ENCODE measurements at places on chromosomes 5 and 9.

DNA sequence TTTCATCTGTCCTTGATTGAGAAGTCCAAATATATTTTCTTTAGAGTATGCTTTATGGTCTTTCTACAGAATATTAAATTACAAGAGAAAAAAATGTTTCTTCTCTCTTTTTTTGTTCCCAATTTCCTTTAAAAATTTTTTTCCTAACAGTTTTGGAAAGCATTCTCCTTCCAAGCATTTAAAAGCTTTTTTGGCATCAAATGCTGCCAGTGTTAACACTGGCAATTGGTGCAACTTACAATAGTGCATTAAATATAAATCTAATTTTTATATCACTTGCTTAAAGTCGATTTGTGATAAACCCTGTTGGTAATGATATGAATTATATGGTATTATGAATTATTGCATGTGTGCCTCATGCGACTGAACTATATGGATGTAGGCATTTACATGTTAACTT lies 165.9 kb upstream of the ELL2 start:
- no peak for DNase-seq

- DNase-seq = no peak
Measured at GRCh38 chr5:96577909-96578308, 84.3 kb upstream of the CAST start.

DNA sequence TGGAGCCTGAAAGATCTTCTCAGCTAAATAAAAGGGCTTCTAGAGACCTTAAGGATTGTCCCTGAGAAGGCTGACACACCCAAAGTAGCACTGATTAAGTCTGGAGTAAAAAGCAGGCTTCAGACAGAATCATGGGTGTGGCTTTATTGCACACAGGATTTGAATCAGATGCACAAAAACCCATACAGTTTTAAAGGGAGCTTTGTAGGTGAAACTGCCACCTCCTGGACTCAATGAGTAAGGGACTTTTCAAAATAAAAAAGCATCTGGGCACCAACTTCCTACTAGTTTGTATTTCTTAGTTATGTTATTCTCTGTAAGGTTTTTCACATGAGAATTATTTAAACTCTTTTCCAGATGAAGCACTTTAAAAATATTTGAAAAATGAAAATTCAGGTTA lies 129.4 kb downstream of the EDIL3 start:
- no peak for DNase-seq

GRCh38 chr9:34518896-34519295 lies 3.9 kb downstream of the ENHO start:
- DNase-seq = no peak

- DNase-seq = no peak
Measured at GRCh38 chr5:82560561-82560960, 282.4 kb upstream of the RPS23 start.

DNA sequence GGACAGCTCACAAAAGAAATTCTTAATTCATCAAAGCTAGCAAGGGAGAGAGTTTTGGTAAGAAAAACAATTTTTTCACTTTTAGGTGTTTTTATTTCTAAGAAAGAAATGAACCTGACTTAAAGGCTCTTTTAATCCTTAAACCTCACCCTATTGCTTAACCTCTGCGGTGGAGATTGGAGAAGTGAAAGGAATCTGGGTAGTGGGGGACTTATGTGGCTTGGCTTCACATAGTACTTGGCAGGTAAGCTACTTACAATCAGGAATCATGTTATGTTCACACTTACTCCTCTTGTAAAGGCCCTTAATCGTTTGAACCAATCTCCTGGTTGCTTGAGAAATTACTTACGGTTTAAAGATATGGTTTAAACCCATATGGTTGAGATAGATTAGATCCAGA lies 104.8 kb downstream of the ISOC1 start:
- DNase-seq = no peak

GRCh38 chr5:150142185-150142958 lies 13.3 kb downstream of the PDGFRB start:
- DNase-seq = no peak

- no peak for DNase-seq
Measured at GRCh38 chr5:179840766-179841165, 17.9 kb downstream of the MRNIP start.

GRCh38 chr9:131393622-131394463 lies at the start of gene PRRC2B:
PRRC2B (plus strand) TSS chr9:131394086; CDS start chr9:131430145, 36,059 bp downstream.
- DNase-seq = peak; percentile 88

GRCh38 chr5:61783481-61783880 lies 451.4 kb downstream of the ZSWIM6 start:
- no peak for DNase-seq

DNA sequence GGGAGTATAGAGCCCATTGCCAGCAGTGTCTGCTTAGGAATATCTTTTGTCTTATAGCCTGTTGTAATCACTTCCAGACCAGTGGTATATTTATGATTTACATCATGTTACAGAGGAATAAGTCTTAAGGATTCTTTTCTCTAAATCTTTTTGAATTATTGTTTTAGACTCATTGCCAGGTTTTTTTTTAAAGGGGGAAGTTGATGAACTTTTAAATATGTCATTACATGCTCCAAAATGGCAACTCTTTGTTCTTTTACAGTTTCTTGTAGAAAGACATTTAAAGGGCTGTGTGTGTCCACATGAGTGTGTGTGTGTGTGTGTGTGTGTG lies 59.4 kb upstream of the NFIB start:
- no peak for DNase-seq

- DNase-seq = no peak
Measured at GRCh38 chr5:63962279-63962678, at the start of gene HTR1A. HTR1A (minus strand) TSS chr5:63962445; CDS start chr5:63961719, 726 bp downstream.

DNA sequence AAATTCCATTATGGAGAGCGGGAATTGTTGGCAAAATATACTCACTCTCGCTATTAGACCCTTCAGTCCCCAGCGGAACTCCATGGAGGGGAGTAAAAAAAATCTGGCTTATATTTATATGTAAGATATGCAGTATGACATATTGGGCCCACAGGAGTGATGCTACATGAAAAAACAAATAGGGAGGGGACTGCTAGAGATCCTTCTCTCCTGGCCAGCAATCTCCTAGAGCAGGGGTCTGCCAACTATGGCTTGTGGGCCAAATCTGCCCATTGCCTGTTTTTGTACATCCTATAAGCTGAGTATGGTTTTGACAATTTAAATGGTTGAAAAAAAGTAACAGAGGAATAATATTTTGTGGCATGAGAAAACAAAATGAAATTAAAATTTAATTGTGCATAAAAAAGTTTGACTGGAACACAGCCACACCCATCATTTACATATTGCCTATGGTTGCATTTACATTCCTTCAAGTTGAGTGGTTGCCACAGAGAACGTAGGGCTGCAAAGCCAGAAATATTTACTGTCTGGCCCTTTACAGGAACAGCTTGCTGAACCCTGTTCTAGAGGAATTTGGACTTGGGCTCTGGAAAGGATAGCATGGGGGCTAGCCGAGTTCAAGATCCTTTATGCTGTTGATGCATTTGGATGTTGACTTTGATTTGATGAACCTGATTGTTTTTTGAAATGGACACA lies 197.3 kb upstream of the CLINT1 start:
- no peak for DNase-seq

DNA sequence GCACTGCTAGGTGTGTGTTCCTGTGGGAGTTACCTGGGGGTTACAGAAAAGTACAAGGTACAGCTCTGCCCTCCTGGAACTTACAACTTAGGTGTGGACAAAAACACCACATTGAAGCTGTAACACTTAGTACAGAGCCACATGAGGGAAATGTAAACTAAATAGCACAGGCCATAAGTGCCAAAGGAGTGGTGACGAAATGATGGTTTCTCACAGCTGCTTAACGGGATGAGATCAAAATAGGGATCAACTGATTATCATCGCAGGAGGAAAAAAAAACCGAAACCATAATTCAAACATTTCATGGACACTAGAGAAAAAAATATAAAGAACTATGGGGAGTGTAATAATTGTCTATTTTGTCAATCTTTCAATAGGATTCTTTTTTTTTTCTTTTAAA lies 5.9 kb downstream of the LIX1 start:
- no peak for DNase-seq

- DNase-seq = no peak
Measured at GRCh38 chr9:133643978-133644760, 8.0 kb downstream of the DBH start.

DNA sequence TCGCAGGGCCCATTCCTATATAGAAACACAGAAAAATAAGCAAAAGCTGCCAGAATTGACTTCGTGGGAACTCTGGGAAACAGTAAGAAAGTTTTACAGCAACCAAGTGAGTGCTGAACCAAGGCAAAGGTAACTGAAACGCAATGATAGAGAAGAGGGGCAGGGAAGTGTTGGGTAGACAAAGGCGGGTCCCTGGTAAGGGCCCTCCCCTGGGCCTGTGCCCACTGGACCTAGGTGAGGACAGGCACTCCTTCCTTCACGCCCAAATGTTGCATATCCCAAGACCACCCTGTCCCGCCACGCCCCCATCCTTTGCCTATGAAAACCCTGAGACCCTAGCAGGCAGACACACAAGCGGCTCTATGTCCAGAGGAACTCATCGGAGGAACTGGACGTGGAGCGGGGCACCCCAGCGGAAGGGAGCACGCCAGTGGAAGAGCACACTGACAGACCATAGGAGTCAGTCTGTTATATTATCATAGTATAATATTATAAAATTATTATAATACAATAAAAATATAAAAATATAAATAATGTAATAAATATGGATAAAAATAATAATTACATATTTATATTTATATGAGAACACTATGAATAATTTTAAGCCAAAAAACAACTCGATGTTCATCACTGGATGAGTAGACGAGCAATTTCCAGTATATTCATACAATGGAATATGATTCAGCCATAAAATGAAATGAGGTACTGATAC lies 27.9 kb downstream of the CDKN2A start:
- no peak for DNase-seq

DNA sequence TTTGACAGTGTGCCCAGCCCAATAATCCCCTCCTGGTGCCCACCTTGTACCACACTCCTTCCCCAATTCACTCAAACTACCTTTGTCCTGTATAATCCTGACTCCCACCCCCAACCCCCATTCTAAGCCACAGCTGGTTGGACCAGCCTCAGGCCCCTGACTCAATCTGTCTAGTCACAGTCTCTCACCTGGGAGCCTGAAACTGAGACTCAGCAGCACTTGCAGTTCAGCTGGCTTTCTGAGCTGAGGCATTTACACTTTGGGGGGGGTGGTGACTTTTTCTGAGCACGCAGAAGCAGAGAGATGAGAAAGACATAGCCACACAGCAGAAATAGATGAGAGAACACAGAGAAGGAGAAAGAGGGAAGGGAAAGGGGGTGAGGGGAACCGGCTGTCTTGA lies 247.3 kb downstream of the MAN2A1 start:
- DNase-seq = peak; percentile 45

- no peak for DNase-seq
Measured at GRCh38 chr5:140186267-140186671, 11.3 kb downstream of the CYSTM1 start.

- DNase-seq = no peak
Measured at GRCh38 chr5:106757672-106758071, 913.1 kb downstream of the EFNA5 start.

DNA sequence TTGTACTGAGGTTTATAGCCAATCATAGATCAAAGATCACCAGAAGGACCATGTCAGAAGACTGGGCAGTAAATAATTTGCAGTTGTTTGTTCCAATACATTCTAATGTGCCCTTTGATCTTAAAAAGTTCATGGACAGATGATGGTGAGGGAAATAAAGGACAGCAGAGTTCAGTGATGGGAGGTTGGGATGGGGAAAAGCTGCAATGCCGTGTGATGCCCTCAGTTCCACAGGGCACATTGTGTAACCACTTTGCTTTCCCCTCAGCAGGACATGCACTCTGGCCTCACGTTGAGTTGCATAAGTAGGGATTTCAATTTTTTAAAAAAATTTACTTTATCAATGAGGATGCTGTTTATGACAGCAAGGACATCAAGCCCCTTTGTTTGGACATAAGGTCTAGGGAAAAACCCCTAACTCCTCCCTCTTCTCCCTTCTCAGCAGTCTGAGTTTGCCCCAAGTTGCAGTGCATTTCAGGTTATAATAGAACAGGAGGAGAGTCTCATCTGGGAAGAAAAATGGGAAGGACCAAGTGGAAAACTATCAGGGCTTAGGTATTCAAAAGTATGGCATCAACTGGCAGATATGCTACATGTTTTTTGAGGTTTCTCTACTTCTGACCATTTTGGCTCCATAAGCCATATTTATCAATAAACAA lies 83.1 kb upstream of the TMED7 start:
- no peak for DNase-seq

DNA sequence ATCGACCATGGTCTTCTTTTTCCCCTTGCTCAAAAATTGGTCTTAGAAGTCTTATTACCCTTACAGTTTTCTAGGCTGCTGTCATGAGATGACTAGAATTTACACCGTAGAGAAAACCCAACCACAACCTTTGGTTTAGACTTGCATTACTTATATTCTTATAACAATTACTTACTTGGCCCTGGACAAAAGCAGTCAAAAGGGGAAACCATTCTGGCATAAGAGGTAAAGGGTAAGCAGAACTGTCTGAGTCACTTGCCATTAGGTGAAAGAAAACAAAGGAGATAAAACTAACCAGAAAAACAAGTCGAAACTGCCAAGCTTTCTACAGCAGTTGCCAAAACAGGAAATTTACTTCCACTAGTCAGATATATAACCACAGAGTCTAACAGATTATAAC lies 17.9 kb downstream of the TMEM245 start:
- no peak for DNase-seq
